ENCODE measurements at places on chromosomes 13 and 19.

DNA sequence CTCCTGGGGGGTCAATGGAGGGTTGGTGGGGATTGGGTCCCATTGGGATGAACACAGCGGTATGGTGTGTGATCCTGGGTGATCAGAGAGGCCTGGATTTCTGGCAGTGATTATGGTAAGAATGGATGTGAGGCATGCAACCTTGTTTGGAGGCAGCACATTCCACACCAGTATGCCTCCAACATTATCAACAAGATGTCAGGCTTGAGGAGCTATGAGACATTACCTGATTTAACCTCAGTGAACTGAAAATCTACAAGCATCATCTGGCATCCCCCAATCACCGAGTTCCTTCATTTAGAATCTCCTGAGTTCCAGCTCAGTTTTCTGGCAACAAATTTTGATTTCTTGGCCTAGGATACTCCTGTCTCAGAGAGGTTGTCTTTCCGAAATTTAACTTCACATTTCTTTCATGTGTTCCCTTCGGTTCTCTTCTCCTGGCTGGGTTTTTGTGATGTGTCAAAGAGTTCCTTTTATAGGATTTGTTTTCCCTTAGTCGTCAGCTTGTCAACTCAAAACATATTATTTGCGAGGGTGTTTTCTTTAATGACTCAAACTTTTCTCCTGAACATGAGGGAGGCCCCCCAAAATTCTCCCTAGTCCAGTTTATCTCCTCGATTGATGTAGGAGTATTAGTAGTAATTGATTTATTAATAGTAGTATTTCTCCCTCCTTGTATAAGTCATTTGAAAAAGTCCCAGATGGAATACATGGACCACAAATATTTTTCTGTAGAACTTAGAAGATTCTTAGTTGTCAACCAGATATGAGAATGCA, 56.0 kb upstream of the FLT1 start:
- DNase-seq = no peak

DNA sequence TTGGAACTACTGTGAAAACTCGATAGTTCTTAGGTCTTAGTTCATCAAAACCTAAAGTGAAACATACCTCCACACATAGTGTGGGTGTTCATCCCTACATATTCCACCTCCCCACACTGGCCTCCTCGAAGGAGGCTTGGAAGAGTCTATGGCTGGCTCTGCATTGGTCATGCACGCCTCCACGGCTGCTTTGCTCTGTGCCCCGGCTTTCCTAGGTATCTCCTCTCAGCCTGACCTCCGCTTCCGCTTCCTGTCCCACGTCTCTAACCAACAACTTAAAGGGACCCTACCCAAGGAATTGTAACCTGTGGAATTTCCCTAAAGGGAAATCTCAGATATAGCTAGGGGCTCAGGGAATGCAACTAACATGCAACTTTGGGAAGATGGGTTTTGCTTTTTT, 79.7 kb upstream of the MBNL2 start:
- peak; percentile 53 for DNase-seq

- peak; percentile 71 for DNase-seq
These were observed 440.9 kb upstream of the KLF12 start for GRCh38 chr13:74574964-74575728.

GRCh38 chr13:74868049-74868448, 613.9 kb downstream of the TBC1D4 start:
- DNase-seq = no peak

Data from ELF-1 (cell line).